ENCODE measurements at places on chromosomes 2 and 18. TPM values are rescaled to one million over a fixed set of nuclear protein-coding genes. Genes with fewer than 3 reads are reported as not detected.

MDH1B gene
- 0.40 TPM for total RNA-seq

ANKRD29 gene
- not detected for total RNA-seq

GAREM2 gene
- total RNA-seq, result 3.5 TPM

TDRD15 gene
- total RNA-seq, result not detected

FECH gene
- total RNA-seq, result 18.7 TPM

DNAJC5G gene
- total RNA-seq, result not detected

TPGS2 gene
- total RNA-seq, result 125 TPM

GALR1 gene
- total RNA-seq, result not detected

SDC1 gene
- not detected for total RNA-seq

All from activated CD4-positive, alpha-beta T cell treated with anti-CD3 and anti-CD28 coated beads, Interleukin-2, amount 10 ng/mL, durations not matched to agents 7 days and 5 days (primary cell).